ENCODE measurements at places on chromosomes 7 and 10. TPM values are rescaled to one million over a fixed set of nuclear protein-coding genes. Genes with fewer than 3 reads are reported as not detected.

- no peak for DNase-seq
These were observed 49.3 kb upstream of the AGBL3 start for GRCh38 chr7:134936893-134937510.

GRCh38 chr10:8829592-8829991, 775.1 kb downstream of the GATA3 start:
- no peak for DNase-seq

GRCh38 chr7:41108821-41109220, 594.1 kb downstream of the INHBA start:
- DNase-seq, result no peak

DNA sequence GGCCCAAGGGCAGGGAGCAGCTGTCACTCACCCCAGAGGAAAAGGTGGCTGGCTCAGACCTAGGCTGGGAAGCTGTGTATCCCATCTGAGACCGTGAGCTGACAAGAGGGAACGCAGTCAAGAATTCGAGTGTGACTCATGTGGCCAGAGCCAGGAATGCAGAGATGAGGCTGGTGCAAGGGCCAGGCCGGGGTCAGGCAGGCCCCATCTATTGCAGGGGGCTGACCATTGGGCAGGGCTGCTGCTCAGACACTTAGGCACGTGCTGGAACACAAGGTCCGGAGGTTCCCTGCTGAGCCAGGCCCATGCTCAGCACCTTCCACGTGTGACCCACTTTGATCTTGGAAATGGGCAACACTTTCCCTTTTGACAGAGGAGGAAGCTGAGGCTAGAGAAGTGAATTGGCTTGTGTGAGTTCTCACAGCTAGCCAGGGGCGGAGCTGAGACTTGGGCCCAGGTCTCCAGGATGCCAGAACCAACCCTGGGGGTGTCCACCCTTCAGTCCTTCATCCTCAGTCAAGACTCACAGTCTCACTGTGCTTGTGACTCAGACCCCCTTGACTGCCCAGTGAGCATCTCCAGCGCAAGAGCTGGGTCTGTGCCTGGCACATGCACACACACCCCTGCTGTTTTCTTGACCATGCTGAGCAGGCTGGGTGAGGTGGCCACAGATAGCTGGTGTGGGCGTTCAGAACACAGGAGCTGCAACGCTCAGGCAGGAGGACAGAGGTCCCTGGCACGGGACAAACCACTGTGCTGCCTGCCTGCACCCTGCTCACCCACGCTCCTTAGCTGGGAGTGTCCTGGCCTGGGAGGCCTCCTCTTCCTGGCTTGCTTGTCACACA, 47.6 kb upstream of the PPIF start:
- DNase-seq, result no peak

GRCh38 chr10:102394801-102395399, 605 bp upstream of the NFKB2 start:
- peak; percentile 55 for DNase-seq

DNA sequence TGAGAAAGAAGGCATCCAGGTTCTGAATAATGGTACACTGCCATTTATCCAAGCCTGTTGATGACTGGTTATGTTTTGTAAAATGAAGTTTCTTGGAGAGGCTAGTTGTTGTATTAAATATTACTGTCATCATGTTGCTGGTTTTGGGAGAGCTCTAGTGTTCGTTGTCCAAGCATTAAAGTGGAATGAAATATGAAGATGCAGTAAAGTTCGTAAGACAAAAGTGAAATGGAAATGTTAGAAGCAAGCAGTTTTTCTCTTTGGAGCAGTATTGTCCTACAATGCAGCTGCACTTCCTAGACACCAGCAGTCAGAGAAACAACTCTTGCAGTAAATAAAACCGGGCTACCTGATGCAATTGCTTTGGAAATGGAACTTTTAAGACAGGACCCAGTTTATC, 156.8 kb upstream of the FZD1 start:
- no peak for DNase-seq

Gene CYP2C9
- not detected for total RNA-seq

Gene CXCL12
- under 0.01 TPM for total RNA-seq

GRCh38 chr7:135210888-135211178, 493 bp downstream of the WDR91 start:
- no peak for DNase-seq

DNA sequence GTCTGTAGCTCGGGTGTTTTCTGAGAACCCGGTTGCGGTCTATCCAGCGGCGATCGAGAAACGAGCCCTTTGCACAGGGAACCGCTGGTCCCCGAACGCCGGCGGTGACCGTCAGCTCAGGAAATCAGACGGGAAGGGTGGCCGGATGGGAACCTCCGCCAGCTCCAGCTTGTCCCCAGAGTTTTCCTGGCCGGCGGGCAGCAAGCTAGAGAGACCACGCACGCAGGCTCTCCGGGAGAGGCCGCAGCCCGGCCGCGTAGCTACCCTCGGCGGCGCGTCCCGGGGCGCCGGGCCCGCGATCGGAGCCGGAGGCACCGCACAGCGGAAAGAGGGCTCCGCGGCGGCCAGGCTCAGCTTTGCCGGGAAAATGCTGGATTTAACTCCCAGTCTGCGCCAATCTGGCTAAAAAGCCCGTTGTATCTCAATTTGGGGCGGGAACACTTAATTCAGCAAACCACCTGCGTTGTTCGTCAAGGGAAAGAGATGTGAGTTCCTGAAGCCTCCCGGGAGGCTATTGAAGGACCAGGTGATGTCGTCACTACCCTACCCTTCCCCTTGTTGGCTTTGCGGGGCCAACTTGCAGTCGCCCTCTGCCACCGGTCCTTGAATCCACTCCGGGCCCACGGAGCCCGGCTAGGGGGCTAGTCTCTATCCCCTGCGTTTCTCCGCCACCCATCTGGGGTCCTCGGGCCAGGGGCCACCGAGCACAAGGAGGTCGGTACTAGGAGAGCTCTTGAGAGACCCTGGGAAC, 859 bp upstream of the CH25H start:
- DNase-seq, result peak; percentile 13

Gene SLC26A3
- total RNA-seq, result not detected

- DNase-seq, result no peak
These were observed 1.0 kb downstream of the ASB10 start for GRCh38 chr7:151185762-151186639.

DNA sequence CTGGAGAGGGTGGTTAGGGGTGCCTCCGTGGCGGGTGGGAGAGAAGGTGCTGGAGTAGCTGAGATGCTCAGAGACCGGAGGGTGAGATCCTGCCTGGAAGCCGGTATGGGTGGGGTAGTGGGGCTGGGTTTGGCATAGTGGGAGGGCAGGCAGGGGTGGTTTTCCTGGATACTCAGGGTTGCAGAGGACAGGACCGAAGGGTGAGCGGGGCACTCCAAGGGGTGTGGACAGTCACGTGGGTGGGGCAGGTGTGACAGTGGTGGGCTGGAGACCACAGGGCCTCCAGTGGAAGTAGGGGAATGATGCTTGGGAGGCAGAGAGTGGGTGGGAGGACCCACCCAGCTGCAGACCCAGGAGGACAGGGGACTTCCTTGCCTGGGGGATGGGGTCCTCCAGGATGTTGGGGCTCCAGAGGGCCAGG, 1.9 kb downstream of the SCART1 start:
- no peak for DNase-seq

Gene SUN3
- total RNA-seq, result not detected

Gene TRIM56
- 22.4 TPM for total RNA-seq

Gene FAM25C
- total RNA-seq, result not detected

- no peak for DNase-seq
These were observed 243.2 kb downstream of the ELMO1 start for GRCh38 chr7:37205451-37205850.

- no peak for DNase-seq
These were observed 84.8 kb downstream of the PRKAG2 start for GRCh38 chr7:151792086-151792485.

GRCh38 chr7:34612661-34613060, 45.4 kb upstream of the NPSR1 start:
- DNase-seq, result no peak

DNA sequence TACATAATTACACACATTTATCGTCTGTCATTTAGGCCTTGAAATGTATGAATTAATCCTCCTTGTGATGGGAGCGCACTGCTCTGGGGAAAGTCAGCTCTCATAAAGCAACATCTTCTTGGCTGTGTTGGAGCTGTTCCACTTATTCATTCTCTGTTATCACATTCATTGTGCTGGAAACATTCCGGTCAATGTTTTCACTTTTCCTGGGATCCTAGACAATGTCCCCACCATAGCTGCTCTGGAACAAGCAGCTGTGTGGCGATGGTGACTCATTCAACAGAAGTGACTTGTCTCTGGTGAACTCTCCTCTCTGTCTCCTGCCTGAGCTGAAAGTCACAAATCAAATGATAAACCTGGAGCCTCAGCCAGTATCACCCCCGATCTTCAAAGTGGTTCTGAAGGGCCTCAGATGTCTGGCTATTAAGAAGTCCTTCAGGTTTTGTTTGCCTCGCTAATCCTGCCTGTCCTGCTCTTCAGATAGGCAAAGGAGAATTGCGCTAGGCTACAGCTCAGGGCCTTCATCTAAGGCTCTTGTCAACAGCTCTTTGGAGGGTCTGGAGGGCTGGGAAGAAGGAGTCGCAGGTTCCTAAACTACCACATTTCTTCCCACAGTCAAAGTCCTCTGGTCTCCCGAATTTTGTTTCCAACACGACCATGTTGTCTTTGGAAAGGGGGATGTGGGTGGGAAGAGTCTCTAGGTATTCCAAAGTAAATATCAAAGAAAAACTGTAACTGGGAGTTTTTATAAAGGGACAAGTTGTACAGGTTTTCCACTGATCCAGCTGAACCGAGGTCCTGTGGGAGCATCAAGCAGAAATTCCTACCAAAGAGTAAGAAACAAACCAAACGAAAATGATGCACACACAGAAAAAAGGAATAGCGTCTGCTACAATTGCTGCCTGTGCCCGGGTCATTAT, 29.3 kb downstream of the KLF6 start:
- DNase-seq, result no peak

DNA sequence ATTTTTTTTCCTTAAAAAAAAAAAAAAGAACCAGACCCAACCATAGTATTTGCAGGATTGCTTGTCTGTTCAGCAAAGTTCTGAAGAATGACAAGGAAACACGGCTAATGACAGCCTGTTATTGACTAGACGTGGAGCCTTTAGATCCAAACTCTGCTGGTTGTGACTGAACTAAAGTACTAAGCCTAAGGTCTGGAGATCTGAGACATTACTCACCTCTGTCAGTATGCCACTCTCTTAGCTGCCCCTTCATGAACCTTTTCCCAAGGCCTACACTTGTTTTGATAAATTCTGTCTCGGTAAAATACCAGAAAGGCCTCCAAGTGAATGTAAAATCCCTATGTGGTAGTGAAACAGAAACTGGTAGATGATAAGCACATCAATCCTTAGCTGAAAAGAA, 101.0 kb downstream of the CABCOCO1 start:
- DNase-seq, result no peak

- peak; percentile 44 for DNase-seq
These were observed 14.7 kb downstream of the NEUROG3 start for GRCh38 chr10:69558559-69558958.

Measured in hematopoietic multipotent progenitor cell (in vitro differentiated cells).